Astrocyte (in vitro differentiated cells and primary cell): ENCODE measurements at places on chromosomes 3 and 15.

GRCh38 chr3:31565288-31565687 is 32.6 kb downstream of the STT3B start:
- H3K27ac ChIP-seq: no peak overlapping the region
- H3K36me3 ChIP-seq: no peaks in the 10 kb centered on the region
- no peak overlapping the region for H3K4me3 ChIP-seq
- H3K27me3 ChIP-seq: no peaks in the 10 kb centered on the region
- no peaks in the 10 kb centered on the region for H3K4me1 ChIP-seq
- peak; percentile 50 for DNase-seq

DNA sequence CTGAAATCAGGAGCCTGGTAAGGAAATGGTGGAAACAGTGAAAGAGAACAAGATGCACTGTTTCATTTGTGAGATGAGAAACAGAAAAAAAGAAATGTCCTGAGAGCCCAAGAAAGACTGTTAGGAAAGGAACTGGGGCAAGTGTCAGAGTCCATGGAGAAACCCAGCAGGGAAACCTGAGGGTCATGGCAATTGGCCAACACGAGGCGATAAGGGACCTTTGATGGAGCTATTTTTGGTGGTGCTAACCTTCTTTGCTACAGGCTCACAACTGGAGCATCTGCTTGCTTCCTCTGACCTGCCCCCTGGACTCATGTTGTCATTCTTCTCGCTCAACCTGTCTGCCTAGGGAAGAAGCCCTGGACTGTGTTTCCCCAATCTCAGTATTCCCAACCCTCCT is 4.2 kb upstream of the TMEM41A start:
- H3K27me3 ChIP-seq: no peaks in the 10 kb centered on the region
- H3K36me3 ChIP-seq: no peaks in the 10 kb centered on the region
- no peak for DNase-seq
- H3K27ac ChIP-seq: no peak overlapping the region
- H3K4me1 ChIP-seq: no peaks in the 10 kb centered on the region

DNA sequence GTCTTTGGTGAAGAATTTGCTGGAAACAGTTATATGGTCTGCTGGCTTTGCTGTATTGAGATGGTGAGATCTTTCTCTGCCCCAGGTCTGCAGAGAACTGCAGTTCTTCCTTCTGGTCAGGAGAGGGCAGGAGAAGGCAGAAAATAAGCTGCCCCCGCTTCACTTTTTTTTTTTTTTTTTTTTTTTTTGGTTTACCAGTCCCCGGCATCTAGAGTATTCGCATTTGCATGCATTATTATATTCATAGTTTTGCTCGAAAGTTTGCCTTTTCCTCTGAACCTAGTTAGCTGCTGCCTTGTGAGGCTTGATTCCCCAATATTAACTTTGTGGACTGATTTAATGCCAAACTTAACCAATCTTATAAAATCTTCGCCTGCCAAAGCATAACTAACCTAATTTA is 10.6 kb upstream of the PARL start:
- H3K4me3 ChIP-seq: no peak overlapping the region
- no peaks in the 10 kb centered on the region for H3K4me1 ChIP-seq
- no peak overlapping the region for H3K27ac ChIP-seq
- H3K36me3 ChIP-seq: no peaks in the 10 kb centered on the region
- DNase-seq: peak; percentile 7

- H3K4me1 ChIP-seq: no peaks in the 10 kb centered on the region
- H3K27ac ChIP-seq: no peak overlapping the region
- no peaks in the 10 kb centered on the region for H3K36me3 ChIP-seq
- no peak overlapping the region for H3K4me3 ChIP-seq
- H3K27me3 ChIP-seq: no peaks in the 10 kb centered on the region
Measured at GRCh38 chr3:69443457-69443920, 57.6 kb upstream of the FRMD4B start.

DNA sequence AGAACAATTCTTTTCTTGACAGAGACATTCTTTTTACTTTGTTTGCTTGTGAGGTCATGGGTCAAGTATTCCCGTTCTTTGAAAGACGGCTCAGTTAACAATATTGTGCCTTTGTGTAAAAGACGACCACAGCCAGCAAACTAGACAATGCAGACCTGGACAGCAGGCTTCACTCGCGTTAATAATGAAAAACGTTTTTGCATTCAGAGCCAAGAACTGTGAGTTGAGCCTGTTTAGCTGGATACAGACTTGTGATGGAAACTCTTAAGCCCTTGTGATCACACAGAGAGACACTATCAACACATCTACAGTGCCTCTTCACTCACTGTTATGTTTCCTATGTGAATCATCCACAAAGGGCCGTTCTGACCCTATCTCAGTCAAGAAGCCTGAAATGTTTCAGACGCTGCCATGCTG is 37.3 kb upstream of the CMTM7 start:
- no peaks in the 10 kb centered on the region for H3K27me3 ChIP-seq
- H3K36me3 ChIP-seq: no peaks in the 10 kb centered on the region
- H3K27ac ChIP-seq: no peak overlapping the region
